ENCODE measurements at places on chromosomes 6 and 20.

GRCh38 chr6:17012421-17013225 lies 89.2 kb upstream of the STMND1 start:
- no peak for DNase-seq

- no peak for DNase-seq
Measured at GRCh38 chr20:49447946-49448809, 34.3 kb downstream of the KCNB1 start.

- no peak for DNase-seq
Measured at GRCh38 chr6:75205776-75206575, at the start of gene COL12A1. Gene COL12A1, minus strand, starts transcription at chr6:75206053. Its CDS starts 3,261 bp downstream, at chr6:75202792.

- DNase-seq, result no peak
Measured at GRCh38 chr6:21590346-21590745, 3.2 kb upstream of the SOX4 start.

GRCh38 chr6:69456086-69456485 lies 340.7 kb downstream of the LMBRD1 start:
- no peak for DNase-seq

- no peak for DNase-seq
Measured at GRCh38 chr6:93139408-93140081, 279.8 kb downstream of the EPHA7 start.

- no peak for DNase-seq
Measured at GRCh38 chr20:3931664-3932063, 42.5 kb downstream of the PANK2 start.

DNA sequence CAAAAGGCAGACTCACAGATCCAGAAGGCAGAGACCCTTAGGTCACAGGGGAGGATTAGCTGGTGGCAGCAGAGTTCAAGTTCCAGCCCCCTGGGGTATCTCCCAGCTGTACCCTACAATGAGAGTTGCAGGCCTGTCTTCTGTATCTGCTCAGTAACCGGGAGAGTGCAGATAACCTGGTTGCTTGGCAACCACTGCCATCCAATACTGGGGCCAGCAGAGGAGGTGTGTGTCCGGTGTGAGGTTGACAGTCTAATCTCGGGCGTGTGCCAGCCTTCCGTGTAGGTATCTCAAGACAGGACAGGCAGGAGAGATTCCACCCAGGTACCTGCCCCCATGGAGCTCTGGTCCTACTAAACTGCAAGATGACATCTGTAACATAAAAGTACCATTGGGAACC lies 56.6 kb upstream of the TBC1D7 start:
- no peak for DNase-seq

DNA sequence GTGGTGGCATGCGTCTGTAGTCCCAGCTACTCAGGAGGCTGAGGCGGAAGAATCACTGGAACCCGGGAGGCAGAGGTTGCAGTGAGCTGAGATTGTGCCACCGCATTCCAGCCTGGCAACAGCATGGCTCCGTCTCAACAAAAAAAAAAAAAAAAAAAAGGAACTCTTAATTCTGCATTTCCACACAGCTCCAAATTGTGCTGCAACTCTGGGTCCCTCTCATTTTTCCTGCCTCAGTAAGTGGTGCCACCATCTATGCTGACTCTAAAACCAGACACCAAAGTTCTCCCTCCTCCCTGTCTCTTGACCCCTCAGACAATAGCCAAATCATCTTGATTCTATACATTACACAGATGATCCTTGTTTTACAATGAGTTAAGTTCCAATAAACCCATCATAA lies 133.9 kb downstream of the BTBD9 start:
- no peak for DNase-seq

DNA sequence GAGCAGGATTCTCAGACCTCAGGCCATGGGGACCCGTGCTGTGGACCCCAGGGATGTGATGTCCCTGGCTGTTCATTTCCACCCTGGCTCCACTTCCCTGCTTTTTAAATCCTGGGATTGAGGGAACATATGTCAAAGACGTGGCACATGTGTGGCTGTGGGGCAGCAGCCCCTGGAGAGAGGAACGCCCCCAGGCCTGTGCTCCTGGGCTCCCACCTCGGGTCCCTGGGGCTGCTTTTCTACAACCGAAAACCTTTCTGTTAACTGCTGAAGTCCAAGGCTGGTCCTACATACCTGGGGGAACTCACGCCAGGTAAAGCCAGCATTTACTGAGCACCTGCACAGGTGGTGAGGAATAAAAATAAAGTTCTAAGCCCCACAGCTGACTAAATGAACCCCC lies 102.3 kb upstream of the FRMD1 start:
- no peak for DNase-seq

- DNase-seq, result no peak
Measured at GRCh38 chr6:32337186-32337805, 34.4 kb downstream of the TSBP1 start.

GRCh38 chr6:166466178-166467122 lies 83.7 kb upstream of the MPC1 start:
- DNase-seq, result no peak

GRCh38 chr20:8254911-8255582 lies 123.0 kb downstream of the PLCB1 start:
- no peak for DNase-seq

GRCh38 chr20:17928633-17929311 lies 39.8 kb downstream of the SNX5 start:
- no peak for DNase-seq

- no peak for DNase-seq
Measured at GRCh38 chr20:44810391-44811149, at the start of gene RIMS4. Gene RIMS4, minus strand, starts transcription at chr20:44810546. Its CDS starts 275 bp downstream, at chr20:44810271.

GRCh38 chr20:17226410-17227218 lies at the start of gene PCSK2:
Gene PCSK2, plus strand, starts transcription at chr20:17227040. Its CDS starts 266 bp downstream, at chr20:17227306.
- DNase-seq, result no peak

GRCh38 chr20:38121741-38122140 lies 43.3 kb downstream of the TGM2 start:
- DNase-seq, result no peak

GRCh38 chr6:1665214-1665613 lies 55.5 kb downstream of the FOXC1 start:
- DNase-seq, result no peak

- no peak for DNase-seq
Measured at GRCh38 chr6:158499601-158500000, 60.3 kb upstream of the TMEM181 start.

GRCh38 chr20:6838181-6838826 lies 70.8 kb downstream of the BMP2 start:
- DNase-seq, result no peak

GRCh38 chr6:46333481-46333880 lies 157.8 kb downstream of the RCAN2 start:
- no peak for DNase-seq

- DNase-seq, result no peak
Measured at GRCh38 chr20:22536956-22537756, 47.2 kb downstream of the FOXA2 start.

- DNase-seq, result no peak
Measured at GRCh38 chr6:29777310-29777709, 50.3 kb upstream of the HLA-G start.

DNA sequence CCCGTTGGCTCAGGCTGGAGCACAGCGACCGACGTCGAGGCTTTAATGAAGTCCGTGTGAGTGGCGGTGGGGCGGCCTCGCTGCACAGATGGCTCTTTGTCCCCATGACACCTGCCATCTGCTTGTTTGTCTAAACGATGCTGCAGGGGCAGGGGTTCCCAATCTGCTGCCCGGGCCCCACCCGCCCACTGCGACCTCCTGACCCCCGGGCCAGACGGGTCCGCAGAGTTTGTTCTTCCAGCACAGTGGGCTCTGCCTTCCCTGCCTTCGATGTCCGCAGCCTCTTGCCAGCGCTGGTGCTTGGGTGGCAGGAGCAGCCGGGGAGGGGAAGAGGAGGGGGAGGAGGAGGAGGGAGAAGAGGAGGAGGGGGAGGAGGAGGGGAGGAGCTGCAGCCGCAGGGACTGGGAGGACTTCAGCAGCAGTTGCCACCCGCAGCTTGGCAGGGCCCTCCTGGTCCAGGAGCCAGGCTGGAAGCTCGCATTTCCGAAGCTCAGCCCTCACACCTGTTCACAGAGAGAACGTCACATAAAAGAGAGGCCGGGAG lies 210.0 kb downstream of the DLL1 start:
- no peak for DNase-seq

DNA sequence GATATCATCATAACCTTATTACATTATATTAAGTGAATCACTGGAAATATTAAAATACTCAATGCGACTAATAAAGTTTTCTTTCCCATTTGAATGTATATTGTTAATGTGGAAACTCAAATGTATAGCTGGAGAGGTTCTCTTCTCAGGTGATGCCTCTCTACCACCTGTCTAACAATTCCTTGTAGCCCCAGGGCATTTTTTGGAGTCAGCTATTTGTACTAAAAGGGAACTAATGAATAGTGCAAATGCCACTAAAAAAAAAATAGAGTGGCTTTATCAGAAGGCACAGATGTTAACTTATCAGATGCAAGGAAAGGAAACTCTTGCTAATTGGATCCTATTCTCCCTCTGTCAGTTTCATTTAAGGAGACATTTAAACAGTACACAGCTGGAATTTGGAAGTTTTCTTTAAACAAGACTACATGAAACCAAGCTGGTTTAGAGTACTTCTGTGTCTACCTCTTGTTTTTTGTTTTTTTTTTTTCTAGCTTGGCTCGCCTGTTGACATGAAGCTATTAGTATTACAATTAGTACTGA lies 897.0 kb upstream of the SLC35B3 start:
- DNase-seq, result no peak

- DNase-seq, result no peak
Measured at GRCh38 chr20:9514461-9515213, at the start of gene LAMP5. Gene LAMP5, plus strand, starts transcription at chr20:9514590. Its CDS starts 263 bp downstream, at chr20:9514853.

DNA sequence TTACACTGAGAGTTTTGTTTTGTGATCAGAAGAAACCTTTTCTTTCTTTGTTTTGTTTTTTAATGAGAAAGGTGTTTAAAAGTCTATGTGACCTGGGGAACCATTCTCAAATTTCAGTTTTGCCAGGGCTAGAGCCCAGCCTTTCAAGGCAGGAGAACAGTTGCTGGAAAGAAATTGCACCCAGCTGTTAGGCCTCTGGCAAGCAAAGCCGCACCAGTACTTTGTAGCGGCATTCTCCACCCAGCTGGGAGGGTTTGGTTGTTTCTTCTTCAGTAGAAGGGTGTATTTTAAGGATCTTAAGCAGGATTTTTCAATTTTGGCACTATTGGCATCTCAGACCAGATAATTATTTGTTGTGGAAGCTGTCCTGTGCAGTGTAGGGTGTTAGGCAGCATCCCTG lies 16.6 kb upstream of the MAPK13 start:
- no peak for DNase-seq

- no peak for DNase-seq
Measured at GRCh38 chr6:116492331-116493067, 18.9 kb upstream of the CALHM5 start.

- DNase-seq, result no peak
Measured at GRCh38 chr6:73073238-73073637, 152.1 kb downstream of the KHDC1L start.

GRCh38 chr6:42440778-42441696 lies 10.7 kb downstream of the TRERF1 start:
- DNase-seq, result no peak

- DNase-seq, result no peak
Measured at GRCh38 chr20:4366076-4366475, 350.7 kb upstream of the RNF24 start.

DNA sequence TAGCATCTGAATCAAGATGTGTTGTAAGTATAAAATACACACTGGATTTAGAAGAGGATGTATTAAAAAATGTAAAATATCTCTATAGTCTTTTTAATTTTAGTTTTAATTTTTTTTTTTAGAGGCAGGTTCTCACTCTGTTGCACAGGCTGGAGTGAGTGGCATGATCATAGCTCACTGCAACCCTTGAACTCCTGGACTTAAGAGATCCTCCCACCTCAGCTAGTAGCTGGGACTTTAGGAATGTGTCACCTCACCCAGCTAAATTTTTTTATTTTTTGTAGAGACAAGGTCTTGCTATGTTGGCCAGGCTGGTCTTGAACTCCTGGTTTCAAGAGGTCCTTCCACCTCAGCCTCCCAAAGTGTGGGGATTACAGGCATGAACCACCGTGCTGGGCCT lies 46.7 kb upstream of the EPB41L1 start:
- no peak for DNase-seq

DNA sequence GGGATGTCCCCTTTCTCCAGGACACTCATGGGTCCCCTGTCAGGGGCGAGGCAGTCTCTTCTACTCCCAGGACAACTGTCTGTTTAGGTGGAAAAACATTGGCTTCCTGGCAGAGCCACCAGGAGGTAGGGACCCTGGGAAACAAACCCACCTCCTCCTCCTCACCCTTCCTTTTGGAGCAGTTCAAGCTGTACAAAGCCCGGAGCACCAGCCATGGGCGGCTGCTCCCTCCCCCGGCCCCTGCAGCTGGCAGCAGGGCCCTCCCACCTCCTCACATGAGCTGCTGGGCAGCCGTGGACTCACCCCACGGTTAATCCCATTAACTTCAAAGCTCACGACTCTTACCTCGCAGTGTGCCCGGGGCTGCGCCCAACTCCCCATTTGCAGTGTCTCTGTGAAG lies 48.6 kb downstream of the CDH4 start:
- no peak for DNase-seq

DNA sequence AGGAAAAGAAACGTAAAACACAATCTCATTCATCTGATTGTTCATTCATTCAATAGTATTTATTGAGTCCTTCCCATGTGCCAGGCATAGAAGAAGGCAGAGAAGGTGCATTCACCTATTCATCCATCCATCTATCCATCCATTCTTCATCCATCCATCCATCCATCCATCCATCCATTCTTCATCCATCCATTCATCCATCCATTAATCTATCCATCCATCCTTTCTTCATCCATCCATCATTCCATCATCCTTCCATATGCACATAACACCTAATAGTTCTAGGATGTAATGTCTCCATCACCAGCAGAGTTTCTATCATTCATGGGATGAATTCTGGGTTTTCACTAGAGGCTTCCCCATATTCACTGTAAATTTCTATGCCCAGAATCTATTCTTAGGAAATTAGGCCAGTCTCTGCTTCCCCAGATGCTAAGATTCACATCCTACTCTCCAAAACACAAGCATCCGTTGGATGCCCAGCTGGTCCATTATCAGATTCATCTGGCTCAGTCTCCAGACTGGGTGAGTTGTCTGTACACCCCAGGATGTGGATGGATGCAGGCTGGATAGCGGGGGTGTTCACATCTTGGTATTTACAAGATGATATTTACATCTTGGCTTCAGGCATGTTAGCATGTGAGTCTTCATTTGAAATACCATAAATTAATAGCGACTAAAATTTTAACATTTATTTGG lies 517.7 kb upstream of the SULF2 start:
- DNase-seq, result no peak

- DNase-seq, result no peak
Measured at GRCh38 chr6:65259059-65259458, 448.0 kb downstream of the EYS start.

GRCh38 chr6:90251295-90251992 lies 45.2 kb downstream of the BACH2 start:
- no peak for DNase-seq

- no peak for DNase-seq
Measured at GRCh38 chr6:6927521-6928361, 180.0 kb upstream of the RREB1 start.

GRCh38 chr6:39266375-39266774 lies 37.1 kb upstream of the KCNK5 start:
- DNase-seq, result no peak
